ENCODE measurements at places on chromosomes 7 and 10. TPM values are rescaled to one million over a fixed set of nuclear protein-coding genes. Genes with fewer than 3 reads are reported as not detected.

- no peak for DNase-seq
- no peaks in the 10 kb centered on the region for H3K36me3 ChIP-seq
- H3K27me3 ChIP-seq, result no peaks in the 10 kb centered on the region
- no peak overlapping the region for H3K4me3 ChIP-seq
- H3K27ac ChIP-seq, result peak overlapping the region; percentile 25
- no peaks in the 10 kb centered on the region for H3K4me1 ChIP-seq
Observed at GRCh38 chr10:30017556-30017955, 41.8 kb downstream of the JCAD start.

- no peak overlapping the region for H3K4me3 ChIP-seq
- no peaks in the 10 kb centered on the region for H3K27me3 ChIP-seq
- H3K36me3 ChIP-seq, result no peaks in the 10 kb centered on the region
- no peaks in the 10 kb centered on the region for H3K4me1 ChIP-seq
Observed at GRCh38 chr10:132283604-132284382, 24.0 kb downstream of the STK32C start.

GRCh38 chr10:44977287-44978212 is 1.1 kb downstream of the DEPP1 start:
- no peaks in the 10 kb centered on the region for H3K27me3 ChIP-seq
- H3K4me3 ChIP-seq, result peak overlapping the region; percentile 66
- peak overlapping the region; percentile 89 for H3K27ac ChIP-seq
- H3K4me1 ChIP-seq, result peaks cover 20% of the 10 kb centered on the region

The CDC123 gene
- total RNA-seq, result 95.5 TPM

The EFCAB10 gene
- total RNA-seq, result 2.6 TPM

The TACR2 gene
- 22.5 TPM for total RNA-seq

All from uterus (tissue), 4 donors.